Fibroblast of skin of right biceps (primary cell): ENCODE measurements at places on chromosomes 11 and 22.
A peak's percentile ranks its signal among the peaks of the same experiment; 100 is the strongest.

DNA sequence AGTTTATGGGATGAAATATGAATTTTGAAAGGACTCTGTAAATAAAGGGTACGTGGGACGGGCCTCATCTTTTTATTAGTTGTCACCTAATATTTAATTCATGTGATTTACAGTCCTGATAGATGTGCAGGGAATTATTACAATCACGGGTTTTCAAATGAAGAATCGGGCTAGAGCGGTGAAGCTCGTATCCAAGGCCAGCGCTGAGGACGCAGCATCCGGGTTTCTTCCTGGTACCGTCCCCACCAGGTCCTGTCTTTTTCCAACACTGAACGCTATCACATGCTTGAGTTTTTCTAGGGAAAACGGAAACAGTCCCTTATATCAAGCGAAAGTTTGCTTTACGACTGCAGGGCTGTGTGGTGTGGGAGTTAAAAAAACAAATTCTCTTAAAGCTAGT, 787 bp downstream of the SMDT1 start:
- peak; percentile 30 for DNase-seq

DNA sequence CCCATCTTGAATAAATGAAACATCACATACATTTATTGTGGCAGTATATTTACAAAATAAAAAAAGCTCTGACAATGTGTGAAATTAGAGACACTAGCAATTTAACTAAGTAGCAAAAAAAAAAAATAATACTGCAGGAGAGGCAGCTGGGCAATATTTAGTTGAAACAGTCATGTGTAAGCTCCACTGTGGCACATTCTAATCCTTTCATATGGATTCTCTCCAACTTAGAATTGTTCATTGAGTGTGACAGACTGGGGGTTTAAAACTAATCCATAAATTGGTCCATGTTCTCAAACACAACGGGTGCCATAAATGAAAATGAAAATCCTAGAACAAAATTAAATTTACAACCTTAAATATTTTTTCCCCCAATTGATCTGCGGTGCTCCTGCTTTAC, 302.1 kb downstream of the CADM1 start:
- DNase-seq, result no peak

DNA sequence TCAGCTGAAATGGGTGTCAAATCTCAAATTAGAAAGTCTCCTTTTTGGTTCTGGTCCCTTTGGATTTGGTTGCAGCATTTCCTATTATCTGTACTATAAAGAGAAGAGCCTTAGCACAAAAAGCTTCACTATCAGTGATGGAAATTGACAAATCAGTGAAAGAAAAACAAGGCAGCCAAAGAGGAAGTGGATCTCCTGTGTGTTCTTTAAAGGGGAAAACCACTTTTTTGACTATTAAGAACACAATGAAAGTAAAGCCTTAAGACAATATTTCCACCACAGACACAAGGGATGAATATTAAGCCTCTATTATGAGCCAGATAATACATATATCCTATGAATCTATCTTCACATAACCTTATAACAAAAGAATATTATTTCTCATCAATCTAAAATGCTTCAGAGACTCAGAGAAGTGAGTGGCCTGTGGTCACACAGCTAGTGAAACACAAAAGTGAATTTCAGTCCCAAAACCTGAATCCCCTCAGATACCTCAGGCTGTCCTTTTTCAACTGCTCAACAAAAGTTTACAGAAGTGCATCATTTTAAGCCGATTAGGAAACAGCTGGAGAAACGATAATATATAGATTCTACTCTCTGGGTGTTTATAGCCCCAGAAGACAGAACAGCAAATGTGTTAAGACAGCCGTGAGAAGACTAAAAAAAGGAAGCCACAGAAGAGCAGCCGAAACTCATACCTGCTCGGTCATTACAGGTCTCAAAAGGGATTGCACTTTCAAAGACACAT, 24.4 kb upstream of the FSHB start:
- DNase-seq, result no peak

DNA sequence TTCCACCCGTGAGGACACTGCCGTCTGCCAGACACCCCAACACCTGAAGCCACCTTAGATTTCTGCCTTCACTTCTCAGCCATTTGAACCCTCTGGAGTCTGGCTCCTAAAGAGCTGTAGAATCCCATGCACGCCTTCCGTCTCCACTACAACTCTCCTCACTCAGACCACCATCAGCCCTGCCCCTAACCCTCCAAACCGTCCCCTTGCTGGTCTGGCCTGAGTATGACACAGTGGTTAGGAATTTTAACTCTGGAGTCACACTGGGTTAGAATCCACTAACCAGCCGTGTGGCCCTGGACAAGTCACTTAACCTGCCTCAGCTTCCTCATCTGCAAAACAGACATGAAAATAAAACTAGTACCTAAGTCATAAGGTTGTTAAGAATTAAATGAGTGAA, 3.0 kb downstream of the CNIH2 start:
- DNase-seq, result no peak

GRCh38 chr11:20631519-20632168, 32.2 kb downstream of the SLC6A5 start:
- DNase-seq, result no peak

- no peak for DNase-seq
Observed at GRCh38 chr11:35045236-35045820, 93.6 kb upstream of the CD44 start.

- peak; percentile 77 for DNase-seq
Observed at GRCh38 chr22:45612451-45612901, 59.2 kb upstream of the ATXN10 start.

DNA sequence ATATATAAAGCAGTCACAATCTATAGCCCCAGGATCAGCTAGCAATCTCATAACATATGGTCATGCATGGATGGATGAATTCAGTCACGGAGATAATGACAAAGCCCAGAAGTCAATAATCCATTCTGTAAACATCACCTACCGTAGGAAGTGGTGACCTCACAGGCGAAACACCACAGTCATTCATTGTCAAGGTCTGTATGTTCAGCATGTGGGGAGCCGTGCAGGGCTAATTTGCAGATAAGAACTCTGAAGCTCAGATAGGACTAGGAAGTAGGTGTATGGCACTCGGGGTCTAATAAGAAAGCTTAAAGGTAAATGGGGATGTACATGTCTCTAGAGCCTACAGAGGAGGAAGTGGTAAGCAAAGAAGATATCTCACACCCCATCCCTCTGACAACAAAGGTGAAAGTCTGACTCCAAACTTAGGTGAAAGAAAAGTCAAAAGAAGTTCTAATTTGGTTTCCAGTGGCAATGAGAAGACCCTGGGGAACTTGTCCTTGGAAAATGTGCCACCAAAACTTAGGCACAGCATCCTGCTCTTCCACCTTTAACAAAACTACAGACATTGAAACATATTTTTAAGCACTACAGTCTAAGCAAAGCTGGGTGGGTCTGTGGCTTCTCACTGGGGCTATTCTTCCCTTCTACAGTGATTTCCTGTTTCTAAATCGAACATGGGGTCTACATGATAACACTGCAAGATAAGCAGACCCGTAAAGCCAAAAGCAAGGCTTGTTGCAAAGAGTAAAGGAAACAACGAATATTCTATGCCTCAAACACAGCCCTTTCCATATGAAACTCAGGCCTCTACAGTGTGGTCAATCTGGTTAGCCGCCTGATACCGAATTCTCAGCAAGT, 5.2 kb downstream of the CRTAM start:
- no peak for DNase-seq

- DNase-seq, result no peak
Observed at GRCh38 chr11:42036201-42036600, 576.7 kb upstream of the LRRC4C start.

DNA sequence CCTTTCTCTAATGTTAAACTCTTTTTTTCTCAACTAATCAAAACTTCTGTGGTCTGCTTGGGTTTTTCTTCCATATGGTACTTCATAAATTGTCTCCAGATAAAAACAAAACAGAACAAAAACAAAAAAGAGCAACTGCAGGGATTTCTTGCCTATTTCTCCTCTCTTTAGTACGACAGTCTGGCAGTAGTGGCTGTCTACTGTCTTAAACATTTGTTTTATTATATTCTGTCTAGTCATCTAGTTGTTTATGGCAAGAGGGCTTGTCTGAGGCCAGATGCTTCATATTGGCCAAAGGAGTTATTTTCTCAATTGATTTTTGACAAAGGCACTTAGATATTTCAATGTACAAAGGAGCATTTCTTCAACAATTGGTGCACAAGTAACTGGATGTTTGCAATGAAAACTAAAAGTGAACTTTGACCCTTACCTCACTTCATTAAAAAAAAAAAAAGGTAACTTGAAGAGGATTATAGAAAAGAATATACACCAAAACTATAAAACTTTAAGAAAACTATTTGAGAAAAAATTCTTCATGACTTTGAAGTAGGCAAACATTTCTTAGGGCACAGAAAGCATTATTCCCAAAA, 404.2 kb downstream of the LUZP2 start:
- no peak for DNase-seq

DNA sequence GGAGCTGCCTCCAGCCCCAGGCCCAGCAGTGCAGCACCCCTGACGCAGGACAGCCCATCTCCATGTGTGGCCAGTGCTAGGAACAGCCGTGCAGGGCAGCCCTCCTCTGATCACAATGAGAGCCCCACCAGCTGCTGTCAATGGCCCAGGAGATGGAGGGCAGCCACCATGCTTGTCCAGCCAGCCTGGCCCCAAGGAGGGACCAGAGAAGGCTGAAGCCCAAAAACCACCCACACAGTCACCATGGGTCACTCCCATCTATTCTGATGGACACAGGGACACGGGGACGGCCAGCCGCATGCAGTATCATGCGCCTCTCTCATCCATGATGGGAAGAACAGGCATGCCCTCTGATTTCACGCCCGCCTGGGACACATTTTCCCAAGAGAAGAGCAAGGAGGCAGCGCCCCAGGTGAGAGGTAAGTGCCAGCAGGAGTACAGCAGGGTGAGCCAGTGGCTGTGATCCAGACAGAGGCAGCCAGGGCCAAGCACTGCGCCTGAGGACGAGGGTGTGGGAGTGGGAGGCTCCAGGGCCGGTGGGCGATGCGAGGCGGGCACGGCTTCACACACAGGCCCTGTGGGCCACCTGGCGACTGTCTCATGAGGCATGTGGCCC, 33.6 kb upstream of the GNB1L start:
- no peak for DNase-seq

GRCh38 chr11:64722141-64723065, 594 bp downstream of the NRXN2 start:
- no peak for DNase-seq

- peak; percentile 52 for DNase-seq
Observed at GRCh38 chr11:124758355-124759265, 3.5 kb downstream of the ESAM start.

DNA sequence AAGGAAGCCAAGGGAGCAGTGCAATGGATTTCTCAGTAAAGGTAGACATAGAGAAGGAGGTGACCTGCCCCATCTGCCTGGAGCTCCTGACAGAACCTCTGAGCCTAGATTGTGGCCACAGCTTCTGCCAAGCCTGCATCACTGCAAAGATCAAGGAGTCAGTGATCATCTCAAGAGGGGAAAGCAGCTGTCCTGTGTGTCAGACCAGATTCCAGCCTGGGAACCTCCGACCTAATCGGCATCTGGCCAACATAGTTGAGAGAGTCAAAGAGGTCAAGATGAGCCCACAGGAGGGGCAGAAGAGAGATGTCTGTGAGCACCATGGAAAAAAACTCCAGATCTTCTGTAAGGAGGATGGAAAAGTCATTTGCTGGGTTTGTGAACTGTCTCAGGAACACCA, 6.6 kb downstream of the TRIM22 start:
- no peak for DNase-seq

DNA sequence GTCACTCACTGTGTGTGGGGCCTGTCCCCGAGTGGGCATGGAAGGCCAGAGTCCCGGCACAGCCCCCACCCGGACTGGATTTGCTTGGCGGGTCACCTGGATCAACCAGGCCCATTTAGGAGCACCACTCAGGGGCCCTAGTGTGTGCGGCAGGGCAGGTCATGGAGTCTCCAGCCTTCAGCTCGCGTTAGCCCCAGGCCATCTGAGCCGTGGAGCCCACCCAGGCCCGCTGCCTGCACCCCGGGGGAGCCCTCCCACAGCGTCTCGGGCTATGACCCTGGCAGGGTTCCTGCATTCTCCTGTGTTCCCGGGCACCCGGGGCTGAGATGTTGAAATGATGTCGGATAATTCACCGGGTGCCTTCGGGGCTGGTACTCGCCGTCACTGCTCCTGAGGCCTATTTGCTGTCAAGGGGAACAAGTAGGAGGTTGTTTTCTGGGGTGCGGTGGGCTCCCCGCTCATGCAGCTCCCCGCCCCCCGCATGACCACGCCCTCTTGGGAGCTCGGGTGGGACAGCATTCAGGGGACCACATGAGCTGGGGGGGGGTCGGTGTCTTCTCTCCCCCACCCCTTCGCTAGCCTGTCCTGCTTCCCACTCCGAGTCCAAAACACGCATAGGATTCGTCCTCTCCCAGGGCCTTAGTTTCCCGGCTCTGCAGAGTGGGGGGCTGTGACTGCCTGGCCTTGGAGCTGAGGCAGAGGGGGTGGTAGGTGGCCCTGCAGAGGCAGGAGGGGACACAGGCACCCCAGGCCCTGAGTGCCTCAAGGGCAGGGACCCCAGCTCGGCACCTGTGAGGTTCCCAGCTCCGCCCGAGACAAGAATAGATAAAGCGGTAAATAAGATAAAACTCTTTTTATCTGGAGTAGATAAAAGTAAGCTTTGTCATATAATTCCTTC, 77.2 kb downstream of the KCNQ1 start:
- DNase-seq, result no peak

DNA sequence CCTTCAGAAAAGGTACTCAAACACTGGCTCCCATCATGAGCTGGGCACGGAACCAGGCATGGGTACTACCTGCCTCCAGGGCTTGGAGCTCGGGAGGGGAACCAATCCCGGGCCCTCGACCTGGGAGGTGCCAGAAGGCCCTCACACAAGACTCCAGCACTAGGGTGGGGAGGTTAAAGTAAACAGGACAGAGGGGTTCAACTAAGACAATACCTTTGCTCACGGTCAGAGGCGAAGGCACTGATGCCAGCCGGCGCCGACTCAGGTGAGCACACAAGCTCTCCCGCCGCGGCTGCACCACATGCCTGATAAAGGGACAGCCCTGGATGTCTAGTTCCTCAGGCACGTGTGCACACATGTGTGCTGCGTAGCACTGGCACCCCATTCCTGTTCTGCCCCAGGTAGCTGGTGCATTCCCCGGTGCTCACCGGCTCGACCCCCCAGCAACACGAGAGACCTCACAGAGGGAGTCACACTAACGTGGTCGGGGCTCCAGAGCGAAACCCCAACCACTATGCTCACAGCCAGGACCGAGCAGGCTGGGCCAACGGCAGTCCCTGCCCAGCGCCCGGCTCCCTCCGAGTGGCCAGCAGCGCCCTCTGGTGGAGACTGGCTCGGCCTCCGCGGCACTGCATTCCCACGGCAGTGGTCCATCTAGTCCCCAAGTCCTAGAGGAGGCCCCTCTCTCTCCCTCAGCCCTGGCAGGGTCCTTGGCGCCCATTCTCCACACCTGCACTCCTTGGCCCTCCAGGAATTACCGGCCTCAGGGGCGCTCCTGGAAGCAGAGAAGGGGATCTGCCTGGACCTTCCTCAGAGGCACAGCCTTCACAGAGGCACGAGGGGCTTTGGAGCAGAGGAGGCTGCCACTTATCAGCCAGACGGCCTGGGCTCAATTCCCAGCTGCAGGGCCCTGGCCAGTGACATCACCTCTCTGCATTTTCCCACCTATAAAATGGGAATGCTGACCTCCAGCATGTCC, 28.8 kb upstream of the MOB2 start:
- DNase-seq, result peak; percentile 48
